Suppressor macrophage (primary cell): ENCODE measurements at places on chromosomes 2 and 18.
A peak's percentile ranks its signal among the peaks of the same experiment; 100 is the strongest.

DNA sequence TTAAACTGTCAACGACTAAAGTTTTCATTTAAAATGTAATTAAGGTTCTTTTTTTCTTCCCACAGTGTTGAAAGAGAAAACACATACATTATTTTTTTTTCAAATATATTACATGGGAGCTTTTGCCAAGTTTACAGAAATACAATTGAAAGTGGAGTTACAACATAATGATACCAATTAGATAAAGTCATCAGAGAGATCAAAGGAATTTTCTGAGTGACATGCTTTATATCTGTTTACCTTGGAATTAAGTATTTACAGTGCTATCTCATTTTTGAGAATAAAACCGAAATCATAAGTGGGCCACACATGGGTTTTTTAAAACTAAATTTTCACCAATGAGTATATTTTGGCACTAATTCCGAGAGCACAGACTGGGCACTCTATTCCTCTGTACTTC is 165.2 kb downstream of the RAPGEF4 start:
- DNase-seq: no peak

DNA sequence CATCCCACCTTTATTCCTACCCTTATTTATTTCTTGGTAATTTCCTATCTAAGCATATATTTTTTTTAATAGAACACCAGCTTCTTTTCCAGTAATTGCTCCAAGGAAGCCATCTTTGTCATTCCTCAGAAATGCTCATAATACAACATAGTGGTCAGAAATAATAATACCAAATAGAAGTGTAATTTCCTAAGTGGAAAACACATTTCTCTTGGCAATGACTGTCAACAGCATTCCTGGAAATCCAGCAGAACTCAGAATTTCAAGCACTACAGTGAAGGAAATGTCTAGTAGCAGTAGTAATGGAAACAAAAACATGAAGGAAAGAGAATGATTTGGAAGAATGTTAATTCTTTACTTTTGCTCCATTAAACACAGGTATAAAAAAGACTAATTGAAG is 56.6 kb downstream of the GDF7 start:
- no peak for DNase-seq

GRCh38 chr2:10196948-10197696 is 74.6 kb downstream of the RRM2 start:
- DNase-seq: no peak

GRCh38 chr18:70489986-70490933 is 201.4 kb downstream of the SOCS6 start:
- DNase-seq: peak; percentile 75

DNA sequence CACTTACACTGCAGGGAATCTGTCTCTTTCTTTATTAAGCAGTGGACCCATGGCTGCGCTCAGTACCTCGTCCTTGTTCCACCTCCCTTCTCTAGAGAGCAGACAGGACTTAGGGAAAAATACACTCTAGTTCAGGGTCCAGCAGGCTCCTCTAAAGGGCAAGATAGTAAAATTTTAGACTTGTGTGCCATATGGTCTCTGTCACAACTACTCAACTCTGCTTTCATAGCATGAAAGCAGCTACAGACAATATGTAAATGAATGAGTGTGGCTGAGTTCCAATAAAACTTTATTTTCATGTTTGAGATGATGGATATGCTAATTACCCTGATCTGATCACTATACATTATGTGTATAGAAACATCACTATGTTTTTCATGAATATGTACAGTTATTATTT is 163.1 kb downstream of the BABAM2 start:
- no peak for DNase-seq

GRCh38 chr2:30359644-30360167 is 87.3 kb upstream of the LCLAT1 start:
- no peak for DNase-seq

GRCh38 chr2:191276792-191277465 is 31.7 kb downstream of the MYO1B start:
- no peak for DNase-seq

DNA sequence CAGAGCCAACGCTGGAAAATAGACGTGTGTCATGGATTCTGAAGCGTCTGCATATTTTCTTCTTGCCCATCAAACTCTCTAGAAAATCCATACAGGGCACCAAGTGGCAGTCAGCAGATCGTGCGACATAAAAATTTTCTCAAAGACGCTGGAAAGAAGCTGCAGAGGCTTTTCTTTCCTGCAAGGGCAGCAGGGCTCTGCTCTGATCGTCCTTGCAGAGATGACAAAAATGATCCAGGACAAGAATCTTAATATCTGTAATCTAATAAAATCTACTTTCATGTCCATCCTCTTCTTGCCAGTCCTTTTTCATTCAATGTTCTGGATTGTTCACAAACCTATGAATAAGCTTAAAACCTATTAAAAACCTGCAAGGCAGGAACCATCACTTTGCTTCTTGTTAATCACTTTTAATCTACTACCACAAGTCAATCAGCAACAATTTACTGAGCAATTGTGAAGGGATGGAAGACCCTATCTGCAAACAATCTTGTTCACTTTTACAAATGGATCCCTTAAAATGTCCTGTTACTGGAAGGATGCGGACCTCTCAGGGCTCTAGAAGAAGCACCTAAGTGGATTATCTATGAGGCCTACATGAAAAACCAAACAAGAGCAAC is 93.6 kb downstream of the MREG start:
- no peak for DNase-seq

- peak; percentile 40 for DNase-seq
Observed at GRCh38 chr18:12428923-12429322, 21.2 kb downstream of the PRELID3A start.

- no peak for DNase-seq
Observed at GRCh38 chr2:189014449-189015138, 40.4 kb downstream of the COL3A1 start.

- no peak for DNase-seq
Observed at GRCh38 chr2:203401-203800, 60.4 kb downstream of the SH3YL1 start.

- peak; percentile 67 for DNase-seq
Observed at GRCh38 chr2:240640939-240641338, 15.7 kb downstream of the GPR35 start.

GRCh38 chr18:22020127-22020866 is 149.1 kb upstream of the GATA6 start:
- no peak for DNase-seq

- no peak for DNase-seq
Observed at GRCh38 chr18:55413474-55413873, 174.5 kb downstream of the TCF4 start.

- DNase-seq: no peak
Observed at GRCh38 chr18:26863122-26863879, 2.2 kb downstream of the AQP4 start.

DNA sequence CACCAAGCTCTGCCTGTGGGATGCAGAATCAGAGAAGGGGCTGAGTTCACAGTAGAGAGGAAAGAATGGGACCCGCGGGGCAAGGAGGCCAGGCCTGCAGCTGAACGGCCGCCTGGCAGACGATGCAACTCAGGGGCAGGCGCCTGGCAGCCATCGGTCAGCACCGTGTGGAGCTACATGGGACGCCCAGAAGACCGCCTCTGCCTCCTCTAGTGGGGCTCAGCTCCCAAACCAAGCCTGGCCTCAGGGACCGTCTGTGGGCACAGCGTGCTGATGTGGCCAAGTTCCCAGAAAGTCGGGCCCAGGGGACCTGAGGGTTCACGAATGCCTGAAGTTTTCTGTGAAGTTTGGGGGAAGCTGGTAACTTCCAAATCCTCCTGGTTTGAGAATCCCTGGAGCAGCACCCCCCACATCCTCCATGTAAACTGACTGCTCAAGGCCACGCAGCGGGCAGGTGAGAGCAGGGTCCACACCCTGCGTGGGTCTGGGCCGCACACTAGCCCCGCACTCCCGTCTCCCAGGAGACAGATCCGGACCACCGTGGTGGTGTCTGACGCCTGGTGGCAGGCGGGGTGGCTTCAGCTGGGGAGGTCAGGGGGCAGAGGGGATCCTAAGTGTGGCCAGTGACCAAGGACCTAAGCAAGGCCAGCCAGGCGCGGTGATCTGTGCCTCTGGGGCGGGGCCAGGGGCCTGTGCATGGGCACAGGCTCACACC is 14.6 kb downstream of the SNORC start:
- no peak for DNase-seq

GRCh38 chr2:54499661-54500060 is 43.5 kb downstream of the SPTBN1 start:
- DNase-seq: no peak

GRCh38 chr18:63062246-63062645 is 257.3 kb downstream of the BCL2 start:
- peak; percentile 21 for DNase-seq

GRCh38 chr2:237603049-237603717 is 12.6 kb upstream of the RAB17 start:
- DNase-seq: no peak

- DNase-seq: no peak
Observed at GRCh38 chr2:85134255-85134895, 1.2 kb downstream of the TCF7L1 start.

DNA sequence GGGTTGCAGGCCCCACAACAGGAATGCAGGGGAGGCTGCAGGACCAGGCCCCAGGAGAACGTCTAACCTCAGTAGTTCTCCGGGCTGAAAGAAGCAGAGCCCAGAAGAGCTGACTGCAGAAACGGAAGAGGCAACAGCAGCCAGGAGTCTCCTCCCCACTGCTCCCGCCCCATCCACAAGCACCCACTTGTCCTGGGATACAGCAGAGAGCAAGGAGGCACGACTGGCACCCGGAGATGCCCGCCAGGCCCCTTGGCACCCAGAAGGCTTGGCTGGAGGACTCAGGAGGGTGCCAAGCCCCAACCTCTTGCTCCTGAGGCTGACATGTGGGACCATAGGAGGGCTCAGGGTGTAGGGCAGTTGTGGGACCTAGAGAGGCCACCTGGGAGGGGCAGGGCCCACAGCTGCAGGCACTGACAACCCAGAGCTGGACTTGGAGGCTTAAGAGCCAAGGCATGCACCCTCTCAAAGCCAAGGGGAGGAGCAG is 29.0 kb upstream of the TNS1 start:
- DNase-seq: no peak

DNA sequence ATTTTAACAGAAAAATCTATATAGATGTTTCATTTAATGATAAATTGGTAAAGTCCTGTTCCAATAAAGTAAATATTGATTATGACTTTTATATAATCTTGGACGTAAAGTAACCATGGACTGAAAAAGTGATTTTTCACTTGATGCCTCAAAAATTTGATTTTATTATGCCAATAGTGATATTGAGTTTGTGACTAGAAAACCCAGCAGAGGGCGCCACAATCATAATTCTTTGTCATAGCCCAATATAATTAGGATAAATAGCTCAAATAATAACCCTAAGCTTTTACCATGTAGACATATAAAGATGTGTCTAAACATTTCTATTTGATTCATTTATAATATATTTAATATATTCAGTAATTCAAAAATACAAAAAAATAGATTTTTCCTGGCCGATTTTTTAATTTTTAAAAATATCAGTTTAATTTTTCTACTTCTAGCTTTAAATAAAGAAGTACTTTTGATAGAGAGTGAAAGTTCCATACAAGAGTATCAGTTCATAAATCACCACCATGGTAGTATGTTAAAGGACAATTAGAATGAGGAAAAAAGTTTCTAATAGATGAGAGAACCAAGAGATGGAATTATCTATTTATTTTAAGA is 30.7 kb downstream of the CAMKMT start:
- peak; percentile 75 for DNase-seq

- no peak for DNase-seq
Observed at GRCh38 chr2:23453836-23454460, 69.0 kb downstream of the KLHL29 start.

DNA sequence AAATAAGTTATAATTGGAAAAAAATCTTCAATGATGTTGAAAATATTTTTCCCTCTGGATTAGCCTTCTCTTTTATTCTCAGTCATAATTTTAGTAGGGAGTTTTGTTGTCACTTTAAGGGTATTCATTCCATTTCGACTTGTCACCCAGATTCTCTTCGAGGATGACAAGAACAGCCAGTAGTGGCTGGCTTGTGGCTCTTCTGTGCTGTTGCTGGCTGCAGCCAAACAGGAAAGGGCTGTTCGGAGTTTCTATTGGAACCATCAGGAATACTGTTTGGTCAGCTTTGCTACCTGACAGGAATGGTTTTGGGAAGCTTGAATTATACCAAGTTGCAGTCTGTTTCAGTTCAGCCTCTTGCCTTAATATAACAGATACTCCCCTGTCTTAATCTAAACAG is 41.6 kb downstream of the MGAT5 start:
- no peak for DNase-seq

GRCh38 chr18:6741232-6741663 is 11.7 kb downstream of the ARHGAP28 start:
- no peak for DNase-seq

- no peak for DNase-seq
Observed at GRCh38 chr2:178173657-178174056, 20.7 kb upstream of the OSBPL6 start.

DNA sequence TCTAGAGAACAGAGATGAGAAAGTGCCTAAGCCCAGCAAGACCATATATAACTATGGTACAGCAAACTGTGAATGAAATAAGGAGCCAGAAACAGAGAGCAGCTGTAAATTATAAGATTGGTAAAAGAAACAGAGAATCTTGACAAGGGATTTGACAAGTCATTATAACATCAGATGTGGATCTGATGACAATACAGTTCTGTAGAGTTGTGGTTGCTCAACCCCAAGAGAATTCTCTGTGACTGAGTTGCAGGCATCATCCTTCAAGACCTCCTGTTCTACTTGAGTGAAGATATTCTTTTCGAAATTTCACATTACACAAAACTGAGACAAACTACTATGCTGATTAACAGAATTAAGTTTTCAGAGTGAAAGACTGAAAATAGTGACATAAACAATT is 343.1 kb upstream of the SLC39A10 start:
- DNase-seq: no peak

- DNase-seq: no peak
Observed at GRCh38 chr2:124662946-124663644, 638.0 kb downstream of the CNTNAP5 start.

DNA sequence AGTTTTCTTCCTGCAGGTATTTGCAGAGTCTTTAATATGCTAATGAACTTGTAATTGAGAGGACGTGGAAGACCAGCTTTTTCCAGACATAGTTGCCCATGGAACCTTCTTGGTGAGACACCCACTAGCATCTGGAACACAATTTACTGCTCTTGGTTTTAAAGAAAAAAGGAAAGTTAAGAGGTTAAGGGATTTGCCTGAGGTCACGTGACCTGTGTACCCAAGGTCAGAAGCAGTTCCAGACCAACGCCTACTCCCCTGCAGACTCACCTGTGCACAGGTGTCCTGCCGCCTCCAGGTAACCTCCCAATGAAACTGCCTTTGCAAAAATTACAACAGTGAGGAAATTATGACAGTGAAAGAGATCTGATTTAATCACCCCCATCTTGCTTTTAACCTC is 172.7 kb downstream of the ANAPC1 start:
- no peak for DNase-seq
